Purkinje cell (primary cell): ENCODE measurements at places on chromosomes 6 and 20. TPM values are rescaled to one million over a fixed set of nuclear protein-coding genes. Genes with fewer than 3 reads are reported as not detected.

ADNP gene
- polyA plus RNA-seq, result 55.0 and 59.3 TPM in 2 replicates

TRDN gene
- polyA plus RNA-seq, result 0.30 TPM in 1 of 2 replicates, not detected in the other

NKAIN2 gene
- 7.7 and 13.2 TPM in 2 replicates for polyA plus RNA-seq

BANF2 gene
- 13.3 and 21.1 TPM in 2 replicates for polyA plus RNA-seq

CBLN4 gene
- polyA plus RNA-seq, result 24.9 and 27.4 TPM in 2 replicates

KCNK16 gene
- not detected in 2 replicates for polyA plus RNA-seq

TBXT gene
- polyA plus RNA-seq, result not detected in 2 replicates

HLA-DRB1 gene
- not detected in 2 replicates for polyA plus RNA-seq

SCGN gene
- polyA plus RNA-seq, result not detected in 2 replicates

CLDN20 gene
- polyA plus RNA-seq, result not detected in 2 replicates

RIPOR2 gene
- polyA plus RNA-seq, result 58.1 and 62.1 TPM in 2 replicates

C6orf132 gene
- not detected in 2 replicates for polyA plus RNA-seq

PLA2G7 gene
- polyA plus RNA-seq, result 1.7 and 5.4 TPM in 2 replicates

PDE7B gene
- polyA plus RNA-seq, result 2.2 and 2.3 TPM in 2 replicates

NMBR gene
- 1.1 TPM in 1 of 2 replicates, not detected in the other for polyA plus RNA-seq

CAP2 gene
- 157 and 233 TPM in 2 replicates for polyA plus RNA-seq

FUT9 gene
- 10.7 and 17.0 TPM in 2 replicates for polyA plus RNA-seq

C20orf144 gene
- not detected in 2 replicates for polyA plus RNA-seq

OR2W1 gene
- polyA plus RNA-seq, result not detected in 2 replicates

IFNGR1 gene
- 102 TPM in 2 replicates for polyA plus RNA-seq

PI16 gene
- not detected in 2 replicates for polyA plus RNA-seq

HDDC2 gene
- 183 and 247 TPM in 2 replicates for polyA plus RNA-seq

RIMS4 gene
- 0.04 and 0.19 TPM in 2 replicates for polyA plus RNA-seq

WFDC10B gene
- polyA plus RNA-seq, result not detected in 2 replicates

MYL9 gene
- not detected in 2 replicates for polyA plus RNA-seq

SOX4 gene
- 3.1 and 3.5 TPM in 2 replicates for polyA plus RNA-seq

ELOVL4 gene
- 101 and 114 TPM in 2 replicates for polyA plus RNA-seq

CGA gene
- not detected in 2 replicates for polyA plus RNA-seq

ITPR3 gene
- 0.03 TPM in 1 of 2 replicates, not detected in the other for polyA plus RNA-seq

GGTLC1 gene
- polyA plus RNA-seq, result not detected in 2 replicates

KIF25 gene
- 5.7 and 13.7 TPM in 2 replicates for polyA plus RNA-seq

CDH26 gene
- polyA plus RNA-seq, result 6.2 and 15.3 TPM in 2 replicates

SLC17A1 gene
- not detected in 2 replicates for polyA plus RNA-seq

C20orf141 gene
- not detected in 2 replicates for polyA plus RNA-seq

ANKS1A gene
- 8.6 and 9.5 TPM in 2 replicates for polyA plus RNA-seq

VNN1 gene
- polyA plus RNA-seq, result 1.6 and 2.5 TPM in 2 replicates

CPNE5 gene
- 22.8 TPM in 1 of 2 replicates, not detected in the other for polyA plus RNA-seq

MRAP2 gene
- polyA plus RNA-seq, result 2.6 and 6.7 TPM in 2 replicates

ZBTB12 gene
- polyA plus RNA-seq, result not detected in 2 replicates

CDC5L gene
- 15.6 and 16.9 TPM in 2 replicates for polyA plus RNA-seq

ZGPAT gene
- polyA plus RNA-seq, result 0.38 and 0.73 TPM in 2 replicates

SLC12A5 gene
- polyA plus RNA-seq, result 332 and 498 TPM in 2 replicates

GPR6 gene
- not detected in 2 replicates for polyA plus RNA-seq

PTCRA gene
- polyA plus RNA-seq, result not detected in 2 replicates

ADGRG6 gene
- polyA plus RNA-seq, result 0.09 TPM in 1 of 2 replicates, not detected in the other

CST5 gene
- polyA plus RNA-seq, result not detected in 2 replicates

MOCS3 gene
- polyA plus RNA-seq, result 1.8 and 4.0 TPM in 2 replicates

SDC4 gene
- polyA plus RNA-seq, result 0.42 and 0.70 TPM in 2 replicates

HLA-DQB2 gene
- polyA plus RNA-seq, result not detected in 2 replicates

RWDD2A gene
- 7.4 and 10.8 TPM in 2 replicates for polyA plus RNA-seq

HRH3 gene
- not detected in 2 replicates for polyA plus RNA-seq

NFYA gene
- polyA plus RNA-seq, result 4.0 and 4.2 TPM in 2 replicates

TLDC2 gene
- polyA plus RNA-seq, result not detected in 2 replicates

AKAP12 gene
- 49.5 and 50.5 TPM in 2 replicates for polyA plus RNA-seq

TCF21 gene
- polyA plus RNA-seq, result not detected in 2 replicates

UNC5CL gene
- polyA plus RNA-seq, result not detected in 2 replicates

KIAA0408 gene
- 185 and 258 TPM in 2 replicates for polyA plus RNA-seq

ANGPT4 gene
- not detected in 2 replicates for polyA plus RNA-seq

MYO6 gene
- 59.2 and 73.5 TPM in 2 replicates for polyA plus RNA-seq
